Stimulated activated CD8-positive, alpha-beta memory T cell treated with anti-CD3 and anti-CD28 coated beads, Interleukin-2, amount 100 ng/mL, for 1 hour (primary cell): ENCODE measurements at places on chromosomes 7 and 10.

- DNase-seq: no peak
Observed at GRCh38 chr7:122588621-122589020, 110.3 kb downstream of the RNF133 start.

DNA sequence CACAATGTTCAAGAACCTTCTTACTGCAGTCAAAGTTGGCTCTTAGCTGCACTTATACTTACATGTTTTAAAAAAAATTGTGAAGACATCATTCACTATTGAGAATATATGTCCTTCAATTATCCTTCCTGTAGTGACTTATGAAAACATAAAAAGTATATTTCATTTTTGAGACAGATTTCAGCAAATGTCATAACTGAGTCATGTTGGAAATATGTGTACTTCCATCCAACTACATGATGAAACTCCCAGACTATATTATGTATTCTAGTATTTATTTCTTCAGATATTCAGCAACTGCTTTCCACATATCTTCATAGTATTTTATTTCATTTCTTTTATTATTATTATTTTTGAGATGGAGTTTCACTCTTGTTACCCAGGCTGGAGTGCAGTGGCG, 160.2 kb downstream of the ARHGAP12 start:
- no peak for DNase-seq

DNA sequence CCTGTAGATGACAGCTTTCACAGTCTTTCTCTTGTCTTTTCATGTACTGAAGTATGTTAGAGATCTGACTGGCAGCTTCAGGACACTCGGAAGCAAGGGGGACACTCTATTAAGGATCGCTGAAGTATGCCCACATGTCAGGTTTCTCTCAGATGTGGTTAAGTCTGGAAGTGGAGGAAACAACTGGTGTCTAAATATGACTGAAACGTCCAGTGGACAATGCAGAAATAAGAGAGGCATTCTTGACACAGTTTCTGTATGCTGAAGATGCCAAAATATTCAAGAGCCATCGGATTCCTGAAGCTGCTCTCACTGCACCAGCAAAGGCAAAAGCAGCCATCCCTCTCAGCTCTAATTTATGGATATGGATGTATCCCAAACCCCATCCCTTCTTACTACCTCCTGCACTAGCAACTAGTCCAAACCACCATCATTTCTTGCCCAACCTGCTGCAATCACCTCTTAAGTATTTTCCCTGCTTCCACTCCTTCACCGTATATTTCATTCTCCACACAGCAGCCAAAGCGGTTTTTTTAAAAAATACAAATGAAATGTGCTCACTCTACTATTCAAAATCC, 113.4 kb downstream of the REEP3 start:
- no peak for DNase-seq

DNA sequence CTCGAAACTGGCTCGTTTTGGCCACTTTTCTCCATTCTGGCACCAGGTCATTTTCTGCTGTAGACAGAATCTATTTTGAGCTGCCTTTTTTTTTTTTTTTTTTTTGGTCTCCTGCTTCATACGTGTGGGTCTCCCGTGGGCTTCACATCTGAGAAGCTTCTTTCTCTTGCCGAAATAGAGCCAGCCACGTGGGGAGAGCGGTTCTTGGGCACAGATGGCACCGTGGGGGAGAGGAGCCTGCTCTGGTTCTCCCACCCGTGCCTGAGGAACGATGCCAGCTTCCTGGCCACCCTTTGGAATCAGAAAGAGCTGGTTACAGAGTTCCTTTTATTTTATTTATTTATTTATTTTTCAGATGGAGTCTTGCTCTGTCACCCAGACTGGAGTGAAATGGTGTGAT, 48.7 kb upstream of the OCM2 start:
- DNase-seq: no peak

DNA sequence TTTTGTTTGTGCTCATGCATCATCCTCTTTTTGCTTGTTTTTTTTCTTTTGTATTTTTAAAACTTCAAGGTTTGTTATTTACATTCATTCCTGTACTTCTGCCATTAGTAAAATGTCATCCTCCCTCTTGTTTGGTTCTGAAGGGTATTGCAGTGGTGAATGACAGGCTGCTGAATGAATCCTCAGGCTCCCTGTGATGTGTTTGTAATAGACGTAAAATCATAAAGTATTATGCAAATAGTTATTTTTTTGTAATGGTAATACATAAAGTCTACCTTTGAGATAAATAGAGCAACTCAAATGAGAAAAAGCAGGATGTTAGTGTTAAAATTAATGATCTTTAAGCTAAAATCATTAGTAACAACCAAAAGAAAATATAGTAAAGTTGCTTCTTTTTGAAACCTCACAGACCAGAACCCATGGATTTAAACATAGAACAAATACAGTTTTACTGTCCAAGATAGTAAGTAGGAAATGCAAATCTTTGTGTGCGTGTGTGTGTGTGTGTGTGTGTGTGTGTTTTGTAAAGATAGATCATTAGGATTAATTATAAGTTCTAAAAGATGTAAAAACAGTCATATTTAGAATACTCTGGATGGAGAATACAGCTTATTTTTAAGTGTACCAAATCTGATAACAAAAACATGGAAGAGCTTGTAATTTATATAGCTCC, 4.5 kb downstream of the GLCCI1 start:
- DNase-seq: no peak

GRCh38 chr10:44334621-44335184, 50.2 kb downstream of the CXCL12 start:
- DNase-seq: no peak
